AG10803 (cell line): ENCODE measurements at places on chromosomes 2 and 18.

GRCh38 chr2:174778085-174778981 lies 14.1 kb upstream of the CHRNA1 start:
- DNase-seq: peak; percentile 100

DNA sequence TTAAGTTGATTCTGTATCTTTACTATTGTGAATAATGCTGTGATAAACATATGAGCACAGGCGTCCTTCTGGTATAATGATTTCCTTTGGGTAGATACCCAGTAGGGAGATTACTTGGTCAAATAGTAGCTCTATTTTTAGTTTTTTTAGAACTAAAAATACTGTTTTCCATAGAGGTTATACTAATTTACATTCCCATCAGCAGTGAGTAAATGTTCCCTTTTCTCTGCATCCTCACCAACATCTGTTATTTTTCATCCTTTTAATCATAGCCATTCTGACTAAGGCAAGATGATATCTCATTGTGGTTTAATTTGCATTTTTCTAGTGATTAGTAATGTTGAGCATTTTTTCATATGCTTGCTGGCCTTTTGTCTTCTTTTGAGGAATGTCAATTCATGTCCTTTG lies 35.1 kb downstream of the PMS1 start:
- DNase-seq: peak; percentile 81

DNA sequence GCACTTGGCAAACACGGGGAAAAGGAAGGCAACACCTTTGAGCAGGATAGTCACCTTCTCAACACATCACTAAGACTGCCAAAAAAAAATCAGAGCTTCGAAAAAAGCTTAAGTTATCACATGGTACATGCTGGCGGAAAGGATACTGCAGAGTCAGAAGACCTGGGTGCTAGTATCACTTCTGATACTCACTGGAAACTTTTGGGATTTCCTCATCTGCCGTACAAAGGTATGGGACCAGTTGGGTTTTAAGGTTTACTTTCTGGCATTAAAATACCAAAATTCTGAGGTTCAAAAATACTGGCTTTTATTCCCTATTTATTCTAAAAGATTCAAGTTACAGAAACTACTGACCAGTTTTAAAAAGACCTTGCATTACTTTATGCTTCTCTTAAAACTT lies 2.9 kb downstream of the SUCLG1 start:
- no peak for DNase-seq

DNA sequence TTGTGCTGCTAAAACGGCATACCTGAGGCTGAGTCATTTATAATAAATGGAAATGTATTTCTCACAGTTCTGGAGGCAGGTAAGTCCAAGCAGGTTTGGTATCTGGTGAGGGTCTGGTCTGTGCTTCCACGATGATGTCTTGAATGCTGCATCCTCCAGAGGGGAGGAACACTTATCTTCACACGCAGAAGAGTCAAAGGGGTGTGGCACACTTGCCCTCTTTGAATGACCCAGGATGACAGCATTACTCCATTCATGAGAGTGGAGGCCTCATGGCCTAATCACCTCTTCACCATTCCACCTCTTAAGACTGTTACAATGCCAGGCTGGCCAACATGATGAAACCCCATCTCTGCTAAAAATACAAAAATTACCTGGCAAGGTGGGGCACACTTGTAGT lies 61.0 kb downstream of the NCAPH start:
- no peak for DNase-seq

- peak; percentile 82 for DNase-seq
Observed at GRCh38 chr2:12861344-12861930, 144.7 kb downstream of the TRIB2 start.

GRCh38 chr2:223269386-223269785 lies 217.4 kb downstream of the KCNE4 start:
- peak; percentile 11 for DNase-seq

DNA sequence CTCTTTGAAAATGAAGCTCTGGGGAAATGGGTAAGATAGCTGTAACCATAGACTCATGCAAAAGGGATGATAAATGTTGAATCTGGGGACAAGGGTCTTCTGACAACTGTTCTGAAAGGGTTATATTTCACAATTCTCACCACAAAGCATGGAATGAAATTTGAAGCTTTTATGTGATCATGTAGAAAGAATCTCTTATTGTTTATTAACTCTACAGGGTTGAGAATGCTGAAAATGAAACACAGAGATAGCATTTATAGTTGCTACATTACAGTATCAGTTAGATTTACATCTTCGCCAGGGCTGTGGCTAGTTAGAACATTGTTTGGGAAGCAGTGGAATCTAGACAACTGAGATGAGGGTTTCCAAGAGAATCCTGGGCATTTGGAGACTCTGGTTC lies 97.4 kb upstream of the LHCGR start:
- peak; percentile 47 for DNase-seq

GRCh38 chr2:56871644-56872043 lies 687.9 kb downstream of the CCDC85A start:
- peak; percentile 37 for DNase-seq

DNA sequence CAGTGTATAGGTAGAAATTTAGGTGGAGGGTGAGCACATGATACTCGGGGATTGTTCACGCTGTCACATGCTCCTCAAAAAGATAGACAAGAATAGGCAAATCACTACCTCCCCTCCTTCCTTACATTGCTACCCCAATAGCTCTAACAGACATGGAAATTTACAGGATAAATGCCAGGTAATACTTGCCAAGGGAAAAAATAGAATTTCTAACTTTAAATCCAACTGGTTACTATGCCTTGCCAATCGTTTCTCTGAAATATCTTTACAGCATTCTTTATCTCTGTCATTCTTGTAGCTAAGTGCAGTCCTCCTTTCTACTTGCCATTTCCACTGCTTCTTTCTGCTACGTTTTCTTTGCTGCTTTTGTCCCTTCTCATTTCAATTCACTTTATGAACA lies 339.8 kb upstream of the ZEB2 start:
- DNase-seq: no peak

- DNase-seq: no peak
Observed at GRCh38 chr2:232341061-232341738, 37.4 kb upstream of the ALPP start.

- DNase-seq: no peak
Observed at GRCh38 chr2:230933521-230934180, 8.6 kb upstream of the GPR55 start.

DNA sequence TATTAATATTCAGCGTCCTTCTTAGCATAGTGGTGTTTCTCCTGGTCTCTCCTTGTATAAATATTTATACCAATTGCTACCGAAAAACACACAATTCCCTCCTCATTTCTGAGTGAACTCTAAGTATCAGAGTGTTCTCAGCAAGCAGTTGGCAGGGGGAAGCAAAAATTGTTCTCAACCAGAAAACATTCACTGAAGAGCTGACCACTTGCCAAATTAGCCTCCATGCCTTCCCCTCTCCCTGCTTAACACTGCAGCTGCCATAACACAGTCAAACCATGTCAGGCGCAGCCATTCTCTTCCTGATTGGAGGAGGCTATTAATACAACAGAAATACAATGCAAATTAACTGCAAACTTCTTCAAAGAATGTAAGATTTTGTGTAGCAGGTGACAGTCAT lies 105.0 kb downstream of the COL6A3 start:
- peak; percentile 58 for DNase-seq

GRCh38 chr18:46402396-46402795 lies 254.6 kb downstream of the LOXHD1 start:
- no peak for DNase-seq

DNA sequence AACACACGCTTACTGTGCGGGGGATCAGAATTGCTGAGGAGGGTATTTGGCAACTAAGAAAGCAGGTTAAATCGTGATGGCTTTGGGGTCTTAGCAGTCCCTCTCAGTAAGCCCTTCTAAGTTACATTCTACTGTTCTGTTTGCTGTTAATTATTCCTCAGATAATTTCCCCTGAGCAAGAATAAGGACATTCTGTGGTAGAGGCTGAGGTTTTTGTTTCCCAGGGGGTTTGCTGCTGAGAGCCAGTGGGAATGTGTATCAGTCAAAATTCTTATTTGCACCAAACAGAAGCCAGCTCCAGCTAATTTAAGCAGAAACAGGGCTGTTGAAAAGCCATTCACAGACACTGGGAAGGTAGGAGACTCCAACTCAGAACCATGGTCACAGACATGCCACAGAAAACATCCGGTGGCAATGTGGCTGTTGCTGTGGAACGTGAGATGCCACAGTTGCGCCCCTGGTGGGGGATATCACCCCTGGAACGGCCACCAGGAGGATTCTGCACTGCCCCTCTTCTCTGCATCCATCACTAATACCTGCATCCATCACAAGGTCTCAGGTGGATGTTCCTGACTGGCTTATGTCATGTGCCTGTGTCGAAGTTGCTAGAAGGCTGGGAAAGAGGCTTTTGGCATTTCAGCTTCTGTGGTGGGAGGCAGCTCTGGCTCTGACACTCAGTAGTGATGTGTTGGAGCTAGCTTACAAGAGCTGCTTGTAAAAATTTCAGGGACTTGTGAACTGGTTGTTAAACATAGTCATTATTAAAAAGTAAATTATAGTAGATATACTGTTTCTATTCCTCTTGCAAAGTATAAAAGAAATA lies 23.2 kb downstream of the SLC4A3 start:
- no peak for DNase-seq

DNA sequence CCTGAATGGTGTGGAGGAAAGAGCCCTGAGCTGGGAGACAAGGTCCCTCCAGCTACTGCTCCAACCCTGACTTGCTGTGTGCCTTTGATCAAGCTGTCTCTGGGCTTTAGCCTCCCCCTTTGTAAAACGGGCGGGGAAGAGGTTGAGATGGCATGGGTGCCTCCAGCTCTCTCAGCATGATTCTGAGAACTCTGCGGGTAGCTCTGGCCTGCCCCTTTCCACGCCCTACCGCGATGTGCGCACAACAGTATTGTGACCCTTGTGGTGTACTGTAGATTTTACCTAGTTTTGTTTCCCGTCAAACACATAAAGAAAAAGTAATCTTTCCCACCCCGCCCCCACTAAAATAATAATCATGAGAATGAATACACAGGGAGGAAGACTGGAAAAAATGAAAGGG lies 5.3 kb downstream of the CD8A start:
- no peak for DNase-seq

DNA sequence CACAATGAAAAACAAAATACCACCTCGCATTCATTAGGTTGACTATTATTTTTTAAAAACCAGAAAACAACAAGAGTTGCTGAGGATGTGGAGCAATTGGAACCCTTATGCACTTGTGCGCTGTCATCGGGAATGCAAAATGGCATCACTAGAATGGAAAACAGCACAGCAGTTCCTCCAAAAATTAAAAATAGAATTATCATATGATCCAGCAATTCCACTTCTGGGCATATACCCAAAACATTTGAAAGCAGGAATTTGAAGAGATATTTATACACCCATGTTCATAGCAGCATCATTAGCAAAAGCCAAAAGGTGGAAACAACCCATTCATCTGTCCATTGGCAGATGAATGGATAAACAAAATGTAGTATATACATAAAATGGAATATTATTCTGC lies 11.9 kb upstream of the NMUR1 start:
- DNase-seq: no peak

DNA sequence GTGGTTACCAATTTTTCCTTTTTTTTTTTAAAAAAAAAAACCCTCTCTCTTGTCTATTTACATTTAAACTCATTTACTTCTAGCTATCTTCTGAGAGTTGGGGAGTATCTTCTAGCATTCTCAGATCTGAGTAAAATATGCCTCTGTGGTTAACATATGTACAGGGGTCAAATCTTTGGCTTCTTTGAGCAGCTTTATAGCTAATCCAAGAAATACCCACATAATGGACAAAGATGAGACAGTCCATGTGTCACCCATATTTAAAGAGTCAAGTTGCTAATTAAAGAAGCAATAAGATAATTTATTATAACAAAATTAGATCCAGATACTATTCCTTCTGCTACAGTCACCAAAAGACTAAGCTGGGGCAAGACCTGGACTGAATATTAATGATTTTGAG lies 139.0 kb upstream of the HNRNPA3 start:
- DNase-seq: peak; percentile 7

DNA sequence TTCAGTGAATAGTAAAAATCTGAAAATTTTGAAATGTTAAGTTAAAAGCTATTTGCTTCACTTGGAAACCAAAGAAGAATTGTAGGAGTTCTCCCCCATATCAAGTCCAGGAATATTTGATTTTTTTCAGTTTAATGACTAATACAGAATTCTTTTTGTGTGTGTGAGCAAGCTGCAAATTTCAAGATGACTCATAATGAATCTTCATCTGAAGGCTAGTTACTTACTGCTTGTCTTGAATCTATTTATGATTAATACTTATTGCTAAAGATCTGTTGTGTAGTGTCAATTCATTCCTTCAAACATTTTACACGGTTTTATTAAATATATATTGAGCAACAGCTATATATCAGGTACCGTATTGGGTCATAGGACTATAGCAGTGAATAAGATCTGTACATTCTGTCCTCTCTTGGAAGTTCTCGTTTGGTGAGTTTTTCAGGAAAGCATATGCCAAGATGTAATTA lies 47.8 kb upstream of the CAVIN2 start:
- peak; percentile 83 for DNase-seq

GRCh38 chr2:227410191-227410590 lies 22.4 kb upstream of the SCYGR1 start:
- DNase-seq: peak; percentile 42

DNA sequence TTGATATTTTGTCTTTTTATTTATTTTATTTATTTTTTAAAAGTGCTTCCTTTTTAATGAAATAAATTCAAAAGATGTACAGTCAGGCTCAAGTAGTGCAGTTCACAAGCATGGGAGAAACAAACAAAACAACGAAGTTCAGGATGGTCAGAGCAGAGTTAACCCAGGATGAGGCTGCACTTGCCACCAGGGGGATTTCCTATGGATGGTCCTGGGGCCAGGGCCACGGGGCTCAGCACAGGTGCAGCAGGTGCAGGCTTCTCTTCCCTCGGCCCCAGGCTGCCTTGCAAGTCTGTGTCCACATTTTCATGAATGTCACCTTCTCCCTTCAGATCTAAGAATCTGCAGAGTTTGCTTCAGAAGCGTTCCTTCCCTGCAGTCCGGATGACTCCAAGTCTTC lies 76.5 kb downstream of the CDCA7 start:
- no peak for DNase-seq

DNA sequence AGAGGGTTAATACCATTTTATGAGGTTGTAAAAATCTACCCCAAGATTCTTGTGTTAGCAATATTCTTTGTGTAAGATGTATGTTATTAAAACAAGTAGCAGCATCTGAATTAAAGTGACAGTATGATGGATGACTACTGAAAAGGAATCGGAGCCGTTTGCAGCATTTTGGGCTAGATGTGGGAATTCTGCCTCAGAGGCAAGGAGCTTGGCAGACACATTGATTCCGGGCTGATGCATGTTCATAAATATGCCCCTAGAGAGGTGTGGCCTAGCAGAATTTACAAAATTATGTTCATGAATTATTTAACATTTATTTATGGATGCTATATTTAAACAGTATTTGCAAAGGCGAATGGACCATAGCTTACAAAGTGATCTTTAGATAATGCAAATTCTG lies 389.0 kb upstream of the ETAA1 start:
- DNase-seq: no peak

GRCh38 chr18:63736876-63737275 lies 34.1 kb downstream of the SERPINB11 start:
- DNase-seq: no peak
